ENCODE measurements at places on chromosomes 3 and 15.

DNA sequence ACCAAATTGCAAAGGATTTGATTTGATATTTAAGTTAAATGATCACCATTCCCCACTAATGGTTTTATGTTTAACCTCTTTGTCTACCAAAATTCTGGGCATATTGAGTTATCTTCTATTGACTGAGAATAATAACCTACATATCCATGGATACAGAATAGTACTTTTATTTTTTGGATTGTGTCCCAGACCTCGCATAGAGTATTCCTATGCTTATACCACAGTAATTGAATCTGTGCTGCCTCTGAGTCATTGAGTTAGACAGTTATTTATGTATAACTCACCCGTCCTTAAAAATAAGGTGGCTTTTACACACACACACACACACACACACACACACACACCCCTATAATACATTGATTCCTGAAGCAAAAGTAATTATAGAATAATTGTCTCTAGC is 690.1 kb upstream of the BCHE start:
- DNase-seq, result no peak

- no peak for DNase-seq
Measured at GRCh38 chr3:177321819-177322218, 124.5 kb upstream of the TBL1XR1 start.

DNA sequence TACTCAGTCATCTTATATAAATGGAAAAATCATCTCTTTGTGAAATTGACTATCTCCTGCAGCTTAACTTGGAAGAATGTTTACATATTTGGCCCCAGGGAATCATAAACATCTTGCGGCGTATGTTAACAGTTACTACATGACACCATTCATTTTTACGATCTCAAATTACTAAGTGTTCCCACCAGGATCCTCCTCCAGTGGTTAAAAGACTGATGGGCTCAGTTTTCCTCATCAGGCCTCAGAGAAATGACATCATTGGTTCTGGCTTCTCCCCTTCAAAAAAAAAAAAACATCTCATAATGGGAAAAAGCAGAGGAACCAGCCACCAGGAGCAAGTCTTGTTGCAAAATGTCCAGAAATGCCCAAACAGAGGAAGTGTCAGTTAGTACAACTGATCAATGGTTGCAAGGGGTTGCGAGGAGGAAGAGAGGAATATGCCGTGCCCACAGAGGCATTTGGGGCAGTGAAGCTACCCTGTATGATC is 70.5 kb upstream of the LIPC start:
- no peak for DNase-seq

DNA sequence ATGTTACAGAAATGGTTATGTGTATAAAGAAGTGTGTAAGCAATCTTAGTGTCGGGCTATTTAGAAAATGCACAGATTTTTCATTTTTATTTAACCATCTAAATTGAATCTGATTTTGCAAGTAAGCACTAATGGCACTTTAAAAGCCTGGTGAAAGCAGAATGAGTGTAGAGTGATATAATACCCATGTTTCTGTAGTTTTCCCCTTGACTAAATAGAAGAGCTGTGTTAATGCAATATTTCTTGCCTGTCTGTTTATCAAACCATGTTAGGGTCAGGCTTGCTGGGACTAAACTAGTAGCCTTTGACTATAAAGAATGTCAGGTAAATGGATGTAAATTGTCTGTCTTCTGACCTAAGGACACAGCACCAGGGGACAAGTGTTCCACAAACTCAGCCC is 714.0 kb downstream of the CADM2 start:
- DNase-seq, result no peak

DNA sequence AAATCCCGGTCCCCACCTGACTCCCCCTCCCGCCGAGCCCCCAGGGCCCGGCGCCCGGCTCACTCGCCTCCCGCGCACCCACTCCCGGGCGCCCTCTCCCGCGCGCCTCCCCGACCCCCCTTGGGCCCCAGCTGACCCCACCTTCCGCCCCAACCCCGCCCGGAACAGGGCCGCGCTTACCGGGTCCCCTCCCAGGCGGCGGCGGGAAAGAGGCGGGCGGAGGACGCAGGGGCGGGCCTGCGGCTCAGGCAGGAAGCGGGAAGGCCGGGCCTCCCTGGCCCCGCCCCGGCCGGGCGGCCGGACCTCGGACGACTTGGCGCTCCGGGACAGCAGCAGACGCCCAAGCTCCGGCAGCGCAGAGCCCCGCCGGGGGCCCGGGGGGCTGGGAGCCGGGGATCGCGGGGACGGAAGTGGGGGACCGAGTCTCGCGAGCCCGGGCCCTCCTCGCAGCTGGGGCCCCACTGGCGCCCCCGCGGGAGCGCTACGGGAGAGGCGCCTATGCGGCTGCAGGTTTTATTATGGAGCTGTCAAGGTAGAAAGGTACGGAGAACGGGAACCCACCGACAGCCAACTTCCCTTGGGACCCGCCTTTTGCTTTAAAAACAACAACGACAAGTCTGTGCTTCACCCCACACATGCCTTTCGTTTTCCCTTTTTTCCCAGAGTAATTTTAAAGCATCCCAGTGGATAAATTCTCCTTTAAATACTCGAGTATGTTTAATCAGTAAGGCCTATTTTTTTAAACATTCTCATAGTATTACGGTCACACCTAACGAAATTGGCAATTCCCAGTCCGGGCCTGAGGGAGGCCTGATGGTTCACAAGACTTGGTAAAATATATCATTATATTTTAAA is at the start of gene SLC41A3:
Gene SLC41A3, minus strand, starts transcription at position 212 of the 855 bp plus-strand sequence. CDS start 15,905 bp downstream, outside the sequence.
- DNase-seq, result peak; percentile 84

GRCh38 chr15:77537006-77537405 is 95.7 kb downstream of the LINGO1 start:
- DNase-seq, result no peak

DNA sequence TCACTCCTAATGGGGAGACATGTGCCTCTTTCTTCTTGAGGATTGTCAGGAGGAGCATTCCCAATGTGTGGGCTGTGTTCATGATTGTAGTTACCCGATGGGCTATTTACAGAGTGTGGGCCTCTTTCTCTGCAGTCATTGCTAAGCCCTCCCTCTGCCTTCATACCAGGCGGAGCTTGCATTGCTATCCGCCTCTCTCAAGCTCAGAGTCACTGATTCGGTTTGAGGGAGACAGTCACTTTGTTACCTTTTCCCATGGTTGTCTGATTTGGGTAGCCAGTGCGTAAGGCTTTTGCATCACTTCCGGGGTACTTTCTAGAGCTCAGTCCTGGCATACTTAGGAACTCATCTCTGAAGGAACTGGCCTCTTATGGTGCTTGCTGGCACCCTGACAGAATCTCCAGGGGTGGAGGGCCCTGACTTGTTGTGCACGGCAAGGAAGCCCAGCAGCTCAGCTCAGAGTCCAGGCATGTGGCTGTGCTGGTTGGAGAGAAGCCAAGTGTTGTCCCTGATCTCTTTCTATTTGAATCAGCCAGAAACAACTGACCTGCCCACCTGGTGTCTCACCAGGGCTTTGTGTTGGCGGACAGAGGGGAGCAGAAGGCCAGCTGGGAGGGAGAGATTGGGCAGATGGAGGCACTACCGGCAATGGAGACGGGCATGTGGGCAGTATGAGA is 79.8 kb downstream of the EPHB1 start:
- no peak for DNase-seq

GRCh38 chr3:33299395-33300081 is 22.3 kb downstream of the FBXL2 start:
- no peak for DNase-seq

DNA sequence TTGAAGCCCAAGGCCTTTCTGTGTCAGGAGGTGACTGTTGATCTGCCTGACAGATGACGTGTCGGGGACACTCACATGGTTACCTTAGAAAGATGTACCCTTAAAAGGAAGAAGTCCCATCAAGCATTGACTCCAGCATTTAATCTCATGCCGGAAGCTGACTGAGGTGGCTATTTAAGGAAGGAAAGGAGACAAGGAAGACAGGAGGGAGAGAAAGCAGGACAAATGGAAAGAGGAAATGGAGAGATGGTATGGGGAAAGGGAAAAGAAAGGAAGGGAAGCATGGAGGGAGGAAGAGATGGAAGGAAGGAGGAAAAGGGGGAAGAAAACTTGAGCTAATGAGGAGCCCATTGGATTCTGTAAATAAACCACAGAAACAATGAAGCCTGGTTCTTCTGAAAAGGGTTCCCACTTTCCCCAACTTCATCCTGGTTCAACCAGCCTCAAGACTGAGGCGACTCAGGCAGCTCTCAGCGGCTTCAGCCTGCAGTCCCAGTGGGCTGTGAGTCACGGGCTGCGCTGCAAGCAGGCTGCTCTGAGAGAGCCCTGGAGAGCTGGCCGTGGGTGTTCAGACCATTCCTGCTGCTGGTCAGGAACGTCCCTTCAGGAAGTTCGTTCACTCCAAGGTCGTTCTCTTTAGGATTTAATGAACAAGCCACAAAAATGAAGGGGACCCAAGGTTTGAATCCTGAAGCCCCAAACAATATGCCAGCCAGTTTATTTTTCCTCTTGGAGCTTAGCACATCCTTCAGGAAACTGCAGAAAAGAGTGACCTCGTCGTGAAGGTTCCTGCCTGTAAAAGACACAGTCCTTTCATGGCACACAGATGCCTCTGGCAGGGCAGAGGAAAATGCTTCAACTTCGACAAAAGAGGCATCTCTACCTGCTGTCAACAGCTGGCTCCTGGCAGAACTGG is 69.6 kb upstream of the THBS1 start:
- no peak for DNase-seq

- DNase-seq, result no peak
Measured at GRCh38 chr15:69288531-69289341, 10.0 kb upstream of the PAQR5 start.

DNA sequence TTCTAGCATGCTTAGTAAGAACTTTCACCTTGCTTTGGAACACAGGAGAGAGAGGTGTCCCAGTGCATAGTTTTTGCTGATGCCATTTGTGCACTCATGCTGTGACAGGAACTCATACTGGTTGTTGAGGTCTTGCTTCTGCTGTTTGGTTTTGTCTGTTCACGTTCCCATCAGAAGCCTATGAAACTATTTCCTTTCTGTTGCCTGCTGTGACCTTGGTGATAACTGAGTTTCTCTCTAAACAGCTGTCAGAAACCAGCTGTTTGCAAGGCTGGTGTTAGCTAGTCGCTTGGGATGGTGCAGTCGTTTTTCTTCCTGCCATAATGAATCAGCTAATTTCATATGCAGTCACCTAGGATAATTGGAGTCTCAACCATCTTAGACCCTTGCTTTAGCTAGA is 724.1 kb downstream of the GRM7 start:
- no peak for DNase-seq

- DNase-seq, result no peak
Measured at GRCh38 chr3:184132945-184133344, 2.2 kb upstream of the EIF2B5 start.

- no peak for DNase-seq
Measured at GRCh38 chr3:163476179-163476578, 1602.1 kb downstream of the SI start.

DNA sequence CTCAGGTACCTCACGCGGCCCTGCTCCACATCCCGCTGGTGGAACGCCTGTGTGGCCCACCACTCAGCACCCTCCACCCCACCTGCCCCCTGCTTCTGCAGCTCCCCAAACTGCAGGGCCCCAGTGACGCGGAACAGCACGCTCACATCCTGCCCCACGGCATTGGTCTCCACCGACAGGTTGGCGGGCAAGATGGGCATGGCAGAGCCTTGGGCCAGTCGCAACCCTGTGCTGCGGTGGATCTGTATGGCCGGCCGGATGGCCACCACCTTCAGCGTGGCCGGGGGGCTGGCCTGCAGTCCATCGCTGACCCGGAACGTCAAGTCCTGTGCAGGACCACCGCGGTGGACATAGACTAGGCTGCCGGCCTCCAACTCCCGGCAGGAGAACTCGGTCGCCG is 23.8 kb downstream of the CSPG4 start:
- DNase-seq, result no peak

GRCh38 chr3:78900426-78900825 is 867.4 kb downstream of the ROBO1 start:
- DNase-seq, result no peak

DNA sequence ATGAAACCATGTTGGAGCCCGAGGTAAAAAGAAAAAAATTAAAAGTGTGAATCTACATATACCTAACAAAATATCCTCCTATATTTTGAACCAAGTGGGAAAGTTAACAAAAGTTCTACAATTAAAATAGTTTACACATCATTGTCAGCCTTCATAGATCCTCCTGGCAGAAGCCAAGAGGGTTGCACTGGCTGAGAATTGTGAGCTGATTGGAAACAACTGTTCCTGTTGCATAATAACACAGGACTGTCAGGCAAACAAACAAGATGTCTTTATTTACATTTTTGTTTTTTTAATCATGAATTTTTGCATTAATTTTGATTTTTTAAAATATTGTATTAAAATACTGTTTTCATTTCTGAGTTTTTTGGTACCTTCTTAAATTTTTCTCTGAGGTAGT is 215.2 kb upstream of the MME start:
- no peak for DNase-seq

DNA sequence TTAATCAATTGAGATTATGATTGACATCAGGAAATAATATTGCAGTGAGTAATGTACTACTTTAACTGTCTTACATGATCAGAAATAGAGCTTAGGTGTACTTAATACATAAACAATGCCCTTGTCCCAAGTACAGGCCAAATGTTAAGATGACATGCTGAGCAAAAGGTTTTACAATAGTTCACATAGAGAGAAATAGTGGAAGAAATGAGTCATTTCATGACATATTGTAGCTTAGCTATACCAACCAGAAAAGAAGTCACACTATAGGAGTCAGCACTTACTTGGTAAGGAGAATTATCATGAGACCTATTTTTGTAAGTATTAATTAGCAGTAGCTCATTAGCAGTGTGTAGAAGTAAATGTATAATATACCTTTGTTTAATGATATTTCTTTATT is 96.4 kb upstream of the NANOGP8 start:
- DNase-seq, result peak; percentile 12

- DNase-seq, result no peak
Measured at GRCh38 chr15:82043796-82044372, 1.9 kb downstream of the MEX3B start.

- no peak for DNase-seq
Measured at GRCh38 chr3:37902674-37903073, 41.0 kb downstream of the CTDSPL start.

DNA sequence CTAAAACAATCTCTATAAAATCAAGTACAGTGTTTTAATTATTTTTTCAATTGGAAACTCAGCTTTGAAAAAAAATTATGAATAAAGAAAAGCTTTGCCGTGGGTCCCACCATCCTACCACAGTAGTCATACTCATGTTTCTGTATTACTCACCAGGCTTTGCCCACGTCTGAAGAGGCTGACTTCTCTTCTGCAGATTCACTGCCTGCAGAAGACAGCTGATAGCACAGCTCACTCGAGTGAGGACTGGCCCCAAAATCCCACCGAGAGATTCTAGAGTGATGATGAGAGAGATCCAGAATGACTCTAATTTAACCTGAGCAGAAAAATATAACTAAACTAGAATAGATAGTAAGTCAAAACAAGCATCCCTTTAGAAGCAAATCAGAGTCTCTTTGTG is 11.9 kb downstream of the C2CD4B start:
- DNase-seq, result no peak

GRCh38 chr3:71309342-71309741 is 274.2 kb downstream of the FOXP1 start:
- no peak for DNase-seq

- DNase-seq, result no peak
Measured at GRCh38 chr15:28936081-28936480, 50.3 kb downstream of the APBA2 start.

GRCh38 chr3:157226173-157226847 is 66.4 kb upstream of the CCNL1 start:
- DNase-seq, result no peak

- peak; percentile 38 for DNase-seq
Measured at GRCh38 chr3:134527037-134527436, 41.2 kb downstream of the CEP63 start.

GRCh38 chr15:49290191-49290590 is 120.1 kb downstream of the GALK2 start:
- no peak for DNase-seq

- DNase-seq, result no peak
Measured at GRCh38 chr3:67349551-67350174, 304.7 kb downstream of the SUCLG2 start.

- DNase-seq, result no peak
Measured at GRCh38 chr15:78389322-78389721, 48.7 kb upstream of the IREB2 start.
